Cerebellar nuclear complex (tissue), 1 donor: ENCODE measurements at places on chromosomes 16 and 17.

DNA sequence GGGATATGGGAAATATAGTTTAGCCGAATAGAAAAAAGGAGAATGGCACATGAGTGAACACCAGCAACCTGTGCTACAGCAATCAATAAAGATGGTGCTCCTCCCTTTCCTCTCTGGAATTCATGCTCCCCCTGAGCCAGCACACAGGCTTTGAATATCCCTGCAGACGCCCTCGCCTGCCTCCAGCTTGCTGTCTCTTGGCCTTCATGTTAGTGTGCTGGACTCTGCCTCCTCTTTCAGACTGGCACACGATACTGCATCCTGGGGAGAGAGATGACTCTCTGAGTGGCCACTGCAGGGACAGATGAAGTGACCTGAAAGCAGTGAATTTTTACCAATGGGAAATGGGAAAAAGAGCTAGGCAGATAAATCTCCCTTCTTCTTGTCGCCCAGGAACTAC, 498.6 kb upstream of the SALL1 start:
- DNase-seq: no peak

GRCh38 chr17:50924300-50924699, 58.1 kb upstream of the TOB1 start:
- DNase-seq: no peak

- DNase-seq: no peak
These were observed 4.2 kb downstream of the CDR2 start for GRCh38 chr16:22370038-22370820.

DNA sequence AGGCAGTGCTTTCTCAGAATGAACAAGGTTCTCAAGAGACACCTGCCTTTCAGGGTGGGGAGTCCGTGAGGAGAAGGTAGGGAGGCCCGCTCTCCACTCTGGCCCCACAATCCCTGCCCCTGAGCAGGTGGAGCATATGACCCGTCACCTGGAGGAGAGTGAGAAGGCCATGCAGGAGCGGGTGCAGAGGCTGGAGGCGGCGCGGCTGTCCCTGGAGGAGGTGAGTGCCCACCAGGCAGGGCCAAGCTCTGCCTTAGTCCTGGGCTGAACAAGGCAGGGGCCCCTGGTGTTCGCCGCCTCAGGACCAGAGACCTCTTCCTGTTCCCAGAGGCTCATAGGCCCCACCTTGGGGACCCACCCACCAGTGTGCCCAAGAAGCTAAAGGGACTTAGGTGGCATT, 2.5 kb upstream of the RAC3 start:
- no peak for DNase-seq

DNA sequence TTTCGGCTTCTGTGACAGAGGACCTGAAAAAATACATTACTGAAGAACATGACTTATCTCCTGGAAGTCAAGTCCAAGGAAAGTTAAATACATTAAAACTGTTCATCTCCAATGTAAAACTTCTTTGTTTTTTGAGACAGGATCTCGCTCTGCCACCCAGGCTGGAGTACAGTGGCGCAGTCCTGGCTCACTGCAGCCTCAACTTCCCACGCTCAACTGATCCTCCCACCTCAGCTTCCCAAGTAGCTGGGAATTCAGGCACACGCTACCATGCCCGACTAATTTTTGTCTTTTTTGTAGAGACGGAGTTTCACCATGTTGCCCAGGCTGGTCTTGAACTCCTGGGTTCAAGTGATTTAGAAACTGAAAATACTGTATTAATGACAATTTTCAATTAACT, 9.7 kb upstream of the TERB1 start:
- DNase-seq: no peak

DNA sequence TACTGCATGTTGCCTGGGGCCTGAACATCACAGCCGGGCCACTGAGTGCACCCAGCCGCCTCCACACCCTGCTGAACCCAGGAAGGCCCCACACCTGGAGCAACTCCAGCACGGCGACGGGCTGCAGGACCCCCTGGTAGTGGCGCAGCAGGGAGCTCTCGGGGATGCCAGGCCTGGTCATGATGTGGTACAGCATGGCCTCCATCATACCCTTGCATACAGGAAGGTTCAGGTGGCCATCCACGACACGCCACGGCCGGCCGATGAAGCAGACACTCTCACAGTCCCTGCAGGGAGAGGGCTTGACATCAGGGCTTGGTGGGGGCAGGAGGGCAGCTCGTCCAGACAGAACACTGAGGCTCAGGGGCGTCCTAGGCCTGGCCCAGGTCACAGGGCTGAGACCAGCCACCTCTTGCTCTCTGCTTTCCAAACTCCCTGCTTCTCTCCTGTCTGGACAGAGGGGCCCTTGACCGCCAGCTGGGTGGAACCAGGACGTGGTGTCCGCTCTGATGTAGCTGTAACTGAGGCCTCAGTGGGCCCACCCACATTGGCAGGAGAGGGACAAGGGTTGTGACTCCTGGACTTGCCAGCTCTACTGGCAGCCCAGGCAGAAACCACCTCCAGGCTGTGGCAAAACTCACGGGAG, 60.3 kb downstream of the IL21R start:
- DNase-seq: no peak

GRCh38 chr17:82592289-82592766, 55.9 kb downstream of the WDR45B start:
- DNase-seq: no peak

DNA sequence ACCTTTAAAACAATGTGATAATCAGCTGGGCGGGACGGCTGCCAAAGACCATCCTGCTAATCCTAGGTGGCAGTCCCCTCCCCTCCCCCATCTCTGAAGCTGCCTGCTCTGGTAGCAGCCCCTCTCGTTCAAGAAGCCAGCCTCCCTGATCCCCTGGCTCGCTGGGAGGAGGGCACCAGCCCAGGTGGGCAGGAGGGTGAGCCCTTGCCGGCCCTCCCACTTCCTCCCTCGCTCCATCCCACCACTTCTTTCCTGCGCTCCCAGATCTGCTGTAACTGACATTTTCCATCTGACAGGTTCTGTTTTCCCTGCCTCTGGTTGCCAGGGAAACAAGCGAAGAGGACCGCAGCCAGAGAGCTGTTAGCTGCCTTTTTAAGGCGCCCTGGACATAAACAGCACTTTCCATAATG, 155.7 kb upstream of the TNRC6C start:
- DNase-seq: peak; percentile 76

GRCh38 chr17:17206913-17207335, 791 bp upstream of the PLD6 start:
- no peak for DNase-seq

DNA sequence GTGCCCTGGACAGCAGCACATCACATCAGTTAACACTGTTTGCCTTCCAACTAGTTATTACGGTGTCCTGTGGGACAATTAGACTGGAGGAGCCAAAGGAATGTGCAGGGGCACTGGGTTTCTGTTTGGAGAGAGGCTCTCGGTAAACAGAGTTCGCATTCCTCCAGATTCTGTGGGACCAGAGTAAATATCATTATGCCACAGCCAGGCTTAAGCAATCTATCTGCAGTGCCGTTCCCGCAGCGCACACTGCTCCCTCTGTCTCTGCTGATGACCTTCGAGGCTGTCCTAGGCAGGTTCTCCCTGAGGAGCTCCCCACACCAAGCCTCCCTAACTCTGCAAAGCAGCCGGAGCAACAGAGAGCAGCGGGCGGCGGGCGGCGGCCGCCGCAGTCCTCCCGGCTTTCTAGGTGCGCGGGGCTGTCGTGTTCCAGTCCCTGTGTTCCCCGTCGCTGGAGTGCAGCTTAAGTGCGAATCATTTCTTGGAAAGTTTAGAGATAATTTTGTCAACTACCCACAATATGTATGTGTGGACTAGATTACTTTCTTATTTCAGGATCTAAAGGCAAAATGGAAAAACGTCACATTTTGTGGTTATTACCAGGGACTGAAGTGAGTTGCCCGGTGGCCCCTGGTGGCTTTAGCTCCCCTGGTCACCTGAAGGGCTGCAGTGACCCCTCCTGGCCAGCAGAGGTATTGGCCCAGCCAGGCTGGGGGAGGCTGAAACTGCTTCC, 43.3 kb downstream of the PGS1 start:
- no peak for DNase-seq

DNA sequence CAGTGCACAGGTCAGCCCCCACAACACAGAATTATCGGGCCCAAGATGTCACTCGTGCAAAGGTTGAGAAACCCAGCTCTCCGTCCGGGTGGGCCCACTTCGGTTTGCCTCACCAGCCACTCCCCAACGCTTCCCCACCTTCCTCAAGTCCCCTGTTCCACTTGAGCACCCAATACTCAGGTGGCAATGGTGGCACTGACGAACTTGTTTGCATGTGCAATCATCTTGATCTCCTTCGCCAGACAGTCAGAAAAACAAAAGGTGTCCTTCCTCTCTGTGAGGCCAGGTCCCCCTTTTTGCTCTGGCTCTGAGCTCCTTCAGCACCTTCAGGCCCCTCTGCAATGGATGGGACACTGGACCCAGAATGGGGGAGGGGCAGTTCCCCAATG, 3.7 kb downstream of the GGA2 start:
- no peak for DNase-seq

DNA sequence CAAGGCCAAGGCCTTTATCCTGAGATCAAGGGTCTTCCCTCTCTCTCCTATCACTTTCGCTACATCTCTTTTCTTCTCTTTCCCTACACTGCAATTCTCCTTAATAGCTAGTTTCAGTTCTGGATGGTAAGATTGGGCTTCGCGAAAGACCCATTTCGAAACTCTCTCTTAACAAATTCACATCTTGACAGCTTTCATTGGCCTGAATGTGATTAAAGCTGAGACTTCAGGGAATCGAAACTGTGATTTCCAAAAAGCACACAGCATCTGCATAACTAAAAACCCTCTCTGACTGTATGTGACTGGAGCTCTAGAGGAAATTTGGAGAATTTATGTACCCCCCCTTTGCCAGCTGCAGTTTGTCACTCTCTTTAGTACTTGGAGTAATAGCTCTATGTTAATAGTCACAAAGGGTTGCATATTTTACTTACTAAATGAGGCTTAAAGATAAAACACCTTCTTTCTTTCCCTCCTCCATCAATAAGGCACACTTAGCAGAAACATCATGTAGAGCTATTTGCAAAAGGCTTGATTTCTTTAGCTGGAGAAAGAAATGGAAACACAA, 105.3 kb upstream of the FAM20A start:
- DNase-seq: no peak

GRCh38 chr17:72977771-72978417, 114.6 kb downstream of the SLC39A11 start:
- DNase-seq: no peak

GRCh38 chr16:68902003-68902968, 59.0 kb downstream of the TANGO6 start:
- peak; percentile 15 for DNase-seq

GRCh38 chr17:17870247-17870646, 33.5 kb upstream of the SREBF1 start:
- DNase-seq: no peak

DNA sequence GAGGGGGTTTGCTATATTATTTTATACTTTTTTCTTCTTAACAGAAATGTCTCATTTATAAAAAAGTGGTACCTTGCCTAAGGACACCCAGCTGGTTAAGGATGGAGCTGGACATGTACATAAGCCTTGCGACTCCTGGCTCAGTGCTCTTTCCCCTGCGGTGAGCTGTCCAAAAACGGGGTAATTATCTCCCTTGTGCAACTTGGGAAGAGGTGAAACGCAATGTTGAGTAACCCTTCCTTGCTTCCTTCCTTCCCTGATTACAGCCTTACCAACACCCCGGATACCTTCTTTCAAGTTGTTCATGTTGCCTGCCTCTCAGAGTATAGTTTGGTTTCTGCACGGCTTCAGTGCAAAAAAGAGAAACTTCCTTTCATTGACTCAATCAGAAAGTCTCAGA, 94.1 kb upstream of the XYLT1 start:
- no peak for DNase-seq

- peak; percentile 65 for DNase-seq
These were observed 8.0 kb downstream of the TRPV2 start for GRCh38 chr17:16423226-16423872.

DNA sequence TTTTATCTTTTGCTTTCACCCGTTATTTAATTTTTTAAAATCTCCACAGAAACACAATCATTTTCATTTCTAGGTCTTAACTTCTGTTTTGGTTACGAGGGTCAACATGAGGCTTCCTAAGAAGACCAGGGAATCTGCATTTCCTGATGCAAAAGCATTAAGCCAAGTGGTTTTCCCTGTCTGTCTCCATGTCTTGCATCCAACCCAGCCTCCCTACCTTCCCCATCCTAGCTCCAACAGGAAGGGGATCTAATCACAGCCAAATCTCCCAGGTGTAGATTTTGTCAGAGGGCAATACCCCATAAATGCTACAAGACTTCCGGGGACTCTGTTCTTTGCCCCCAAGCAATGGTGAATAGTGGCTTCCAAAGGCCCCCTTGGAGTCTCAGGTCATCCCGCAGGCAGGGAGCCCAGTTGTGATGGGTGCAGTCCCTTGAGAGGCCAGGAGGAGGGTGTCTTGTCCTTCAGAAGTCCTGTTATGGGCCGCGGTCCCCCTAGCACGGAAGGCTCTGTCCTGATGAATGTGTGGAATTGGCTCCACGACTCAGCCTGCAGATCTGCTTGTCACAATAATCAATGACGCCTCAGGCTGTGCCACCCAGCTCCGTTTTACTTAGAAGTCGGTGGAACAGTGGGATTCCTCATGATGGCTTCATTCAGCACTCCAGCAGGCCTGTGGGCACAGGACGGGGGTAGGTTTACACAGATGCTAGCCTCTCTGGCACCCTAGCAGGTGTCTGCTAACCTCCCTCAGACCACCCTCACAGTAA, 141.1 kb downstream of the RGS9 start:
- DNase-seq: no peak

GRCh38 chr16:65786916-65787315, 579.6 kb upstream of the CDH5 start:
- no peak for DNase-seq

- DNase-seq: no peak
These were observed 10.9 kb downstream of the RAD51C start for GRCh38 chr17:58703137-58703915.
